ENCODE measurements at places on chromosomes 12 and 14.
A peak's percentile ranks its signal among the peaks of the same experiment; 100 is the strongest.

DNA sequence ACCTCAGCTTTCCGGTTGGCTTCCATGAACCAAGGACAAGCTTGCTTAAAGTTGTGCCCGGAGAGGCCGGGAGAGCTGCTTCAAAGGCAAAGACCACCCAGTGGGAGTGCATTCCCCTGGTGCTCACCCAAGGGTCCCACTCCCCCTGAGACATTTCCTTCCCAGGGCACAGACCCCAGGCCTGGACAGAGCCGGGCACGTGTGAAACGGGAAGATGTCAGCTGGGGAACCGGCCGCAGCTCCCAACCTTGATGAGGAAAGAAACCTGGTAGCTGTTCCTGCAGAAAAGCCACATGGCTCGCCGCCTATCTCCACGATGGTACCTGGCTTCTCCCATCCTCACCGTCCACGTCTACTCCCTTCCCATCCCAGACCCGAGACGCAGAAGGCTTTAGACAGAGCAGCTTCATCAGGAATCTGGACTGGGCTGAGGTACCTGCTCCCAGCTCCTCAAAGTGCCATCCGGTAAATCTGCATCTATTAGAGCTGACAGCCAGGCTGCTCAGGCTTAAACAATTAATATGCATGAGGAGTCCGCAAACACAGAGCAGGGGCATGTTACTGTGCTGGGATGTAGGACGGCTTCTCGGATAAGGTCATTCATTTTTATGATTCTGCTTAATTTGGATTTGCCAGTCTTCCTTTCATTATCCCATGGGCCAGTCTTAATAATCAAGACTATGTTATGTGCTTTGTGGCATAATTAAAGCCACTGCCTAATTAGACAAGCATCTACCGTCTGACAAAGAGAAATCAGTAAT, 53.1 kb downstream of the GALNT9 start:
- no peak for DNase-seq

DNA sequence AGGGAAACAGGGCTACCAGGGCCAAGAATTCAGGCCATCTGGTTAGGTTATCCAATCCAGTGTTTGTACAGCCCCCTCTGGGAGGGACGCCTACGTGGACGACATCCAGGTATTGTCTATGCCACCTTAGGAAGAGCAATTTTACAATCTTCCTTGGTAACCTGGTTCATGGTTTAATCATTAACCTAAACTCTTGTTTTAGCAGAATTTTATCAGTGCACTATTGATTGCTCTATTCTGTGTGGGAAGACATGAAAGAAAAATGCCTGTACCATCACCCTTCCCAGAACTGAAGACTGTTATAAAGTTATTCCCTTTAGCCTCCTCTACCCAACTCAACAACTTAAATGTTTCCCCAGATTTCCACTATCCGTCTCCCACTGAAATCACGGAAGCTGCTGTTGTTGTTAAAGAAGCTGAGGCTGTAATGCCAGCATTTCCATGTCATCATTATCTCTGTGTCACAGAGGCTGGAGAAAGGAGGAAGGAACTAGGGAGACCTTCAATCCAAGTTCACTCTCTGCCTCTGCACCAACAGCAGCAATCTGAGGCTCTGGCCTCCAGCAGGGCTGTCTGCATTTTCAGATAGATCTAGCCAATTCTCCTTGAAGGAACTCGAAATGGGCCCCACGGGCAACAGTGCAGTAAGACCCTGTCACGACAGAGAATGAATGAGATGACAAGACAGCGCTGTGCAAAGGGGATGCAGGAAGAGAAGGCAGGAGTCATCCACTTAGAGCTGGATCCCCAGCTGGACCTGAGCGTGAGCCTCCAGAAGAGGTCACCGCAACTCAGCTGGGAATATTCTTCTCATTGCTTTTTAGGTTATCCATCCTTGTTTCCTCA, 183.4 kb upstream of the GZMB start:
- DNase-seq: peak; percentile 37

- DNase-seq: no peak
Measured at GRCh38 chr14:39055786-39056474, 47.1 kb downstream of the SEC23A start.

DNA sequence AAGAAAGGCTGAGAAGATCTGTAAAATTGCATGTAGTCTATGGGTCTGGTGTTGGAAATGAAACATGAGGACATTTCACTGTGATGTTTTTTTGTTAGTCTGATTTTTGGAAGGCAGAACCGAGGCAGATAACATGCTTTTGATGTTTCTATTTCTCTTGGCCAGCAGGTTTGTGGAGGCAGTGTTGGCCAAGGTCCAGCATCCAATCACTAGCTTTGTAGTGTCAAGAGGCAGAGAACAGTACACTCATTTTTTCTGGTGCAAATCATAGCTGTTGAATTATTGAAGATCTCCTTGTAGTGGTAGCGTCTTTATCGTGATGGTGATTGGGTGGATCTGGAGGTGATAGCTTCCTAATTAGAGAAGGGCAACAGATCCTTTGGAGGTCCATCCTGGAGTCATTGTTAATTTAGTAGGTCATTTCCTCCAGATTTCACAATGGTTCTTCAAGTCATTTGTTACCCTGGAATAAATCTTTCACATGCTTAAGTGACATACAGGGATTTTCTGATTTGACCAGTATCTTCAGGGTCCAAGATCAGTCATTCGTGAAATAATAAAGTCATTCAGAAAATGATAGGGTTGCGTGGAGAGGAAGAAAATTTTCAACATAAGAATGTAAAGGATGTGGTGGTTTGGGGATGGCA, 252.4 kb upstream of the CPNE8 start:
- no peak for DNase-seq

DNA sequence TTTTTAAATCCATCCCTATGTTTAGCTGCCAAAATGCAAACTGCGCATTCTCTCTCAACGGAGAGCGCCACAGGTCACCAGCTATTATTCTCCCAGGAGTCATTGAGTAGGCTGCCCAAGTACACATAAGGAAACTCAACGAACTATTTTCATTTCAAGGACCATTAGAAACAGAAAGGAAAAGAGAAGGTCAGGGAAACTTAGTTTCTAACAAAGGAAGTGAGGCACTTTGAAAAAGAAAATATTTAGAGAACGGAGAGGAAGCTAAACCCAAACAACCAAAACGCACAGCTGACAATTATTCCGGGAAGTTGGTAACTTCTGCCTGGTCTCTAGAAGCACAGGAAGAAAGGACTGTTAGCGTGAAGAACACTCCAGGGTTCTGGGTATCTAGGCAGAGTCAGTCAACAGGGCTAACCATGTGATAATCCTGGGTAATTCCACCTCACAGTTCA, 23.5 kb downstream of the GPHB5 start:
- DNase-seq: no peak

- DNase-seq: peak; percentile 53
Measured at GRCh38 chr12:2553388-2554126, 241.2 kb upstream of the FKBP4 start.

DNA sequence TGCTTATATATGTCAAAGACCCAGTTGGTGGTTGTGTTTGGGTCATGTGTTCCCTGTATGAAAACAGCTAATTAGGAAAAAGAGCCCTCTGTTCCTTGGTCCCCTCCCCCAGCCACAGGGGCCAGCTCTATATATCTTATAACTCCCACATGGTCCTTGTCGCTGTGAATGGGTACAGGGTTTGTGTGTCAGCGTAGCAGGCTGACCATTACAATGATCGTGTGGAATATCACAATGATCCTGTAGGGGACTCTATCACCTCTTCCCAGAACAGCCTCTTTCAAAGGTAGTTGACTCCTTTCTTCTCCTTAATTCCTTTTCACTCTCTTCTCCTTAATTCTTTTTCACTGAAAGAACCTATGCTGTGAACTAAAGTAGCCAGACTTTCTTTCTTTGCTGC, 51.6 kb upstream of the RIC8B start:
- DNase-seq: no peak

DNA sequence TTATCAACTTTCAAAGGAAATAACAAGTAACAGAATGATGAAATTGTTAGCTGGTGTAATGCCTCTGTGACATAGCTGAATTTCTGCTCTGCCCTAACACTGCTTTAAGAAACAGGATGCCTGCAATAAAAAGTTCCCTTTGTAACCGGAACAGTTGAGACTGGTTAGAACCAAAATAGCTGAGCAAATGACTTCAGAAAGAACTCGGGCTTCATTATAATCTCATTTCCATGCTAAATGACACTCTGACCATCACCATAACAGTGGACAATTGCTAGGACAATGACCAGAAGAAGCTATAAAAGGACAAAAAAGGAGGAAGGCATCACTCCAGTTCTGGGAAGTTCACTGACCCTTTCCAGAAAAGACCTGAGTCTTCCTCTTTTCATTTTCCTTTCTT, 23.5 kb upstream of the PYGL start:
- DNase-seq: no peak

DNA sequence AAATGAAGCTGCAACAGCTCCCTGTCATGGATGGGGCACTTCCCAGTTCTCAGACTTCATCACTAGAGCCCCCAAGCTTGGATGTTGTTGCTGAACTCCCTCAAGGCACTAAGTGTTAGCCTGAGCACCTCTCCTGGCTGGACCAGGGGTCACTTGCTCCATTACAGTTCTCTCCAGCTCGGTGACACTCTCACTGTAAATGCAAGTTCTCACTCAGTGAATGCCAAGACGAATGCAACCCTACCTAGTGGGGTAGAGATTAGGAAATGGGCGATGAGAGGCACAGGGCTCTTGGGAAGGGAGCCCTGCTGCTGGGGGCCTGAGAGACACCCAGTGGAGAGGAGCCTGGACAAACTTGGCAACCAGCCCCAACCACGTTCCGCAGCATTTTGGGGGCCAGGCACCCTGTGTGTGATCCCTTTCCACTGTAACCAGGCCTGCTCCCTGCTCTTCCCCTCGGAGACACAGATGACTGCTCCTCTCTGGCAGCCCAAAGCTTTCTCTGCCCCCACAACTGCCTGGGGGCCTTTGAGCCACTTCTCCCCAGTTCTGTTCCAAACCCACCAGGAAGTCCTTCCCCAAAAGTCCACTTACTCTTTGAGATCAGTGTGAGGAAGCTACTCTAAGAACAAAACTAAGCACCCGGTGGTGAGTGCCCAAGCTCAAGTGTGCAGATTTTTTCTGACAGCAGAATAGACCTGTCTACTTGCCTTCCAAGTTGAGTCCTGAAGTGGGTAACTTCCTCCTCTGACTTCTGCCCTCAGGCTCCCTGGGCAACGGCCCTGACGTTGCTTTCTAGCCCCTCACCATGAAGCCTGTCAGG, 8.0 kb upstream of the SELPLG start:
- no peak for DNase-seq

GRCh38 chr14:51516706-51517395, 134.9 kb upstream of the FRMD6 start:
- no peak for DNase-seq

- DNase-seq: no peak
Measured at GRCh38 chr12:53060721-53061276, 10.9 kb downstream of the TNS2 start.

DNA sequence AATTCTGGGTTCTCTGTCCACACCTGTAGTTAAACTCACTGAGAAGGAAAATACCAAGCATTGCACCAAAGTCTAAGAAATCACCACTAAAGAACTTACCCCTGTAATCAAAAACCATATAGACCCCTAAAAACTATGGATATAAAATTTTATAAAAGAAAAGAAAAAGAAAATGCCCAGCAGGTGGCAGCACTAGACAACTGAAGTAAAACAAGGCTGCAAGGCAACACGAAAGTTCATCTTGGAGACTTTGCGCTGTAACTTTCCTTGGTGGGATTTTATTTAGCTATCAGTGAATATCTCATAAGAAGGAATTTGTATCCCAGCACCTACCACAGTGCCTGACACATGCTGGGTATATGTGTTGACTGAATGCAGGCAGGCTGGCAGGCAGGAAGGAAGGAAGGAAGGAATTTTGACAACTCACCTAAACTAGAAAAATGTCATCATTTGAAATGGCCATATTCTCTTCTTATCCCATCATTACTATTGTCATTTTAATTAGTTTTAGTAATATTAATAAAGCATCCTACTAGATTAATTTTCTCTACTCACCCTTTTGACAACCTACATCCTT, 68.2 kb upstream of the ETV6 start:
- DNase-seq: peak; percentile 43

- DNase-seq: no peak
Measured at GRCh38 chr12:132172619-132173018, 28.4 kb downstream of the NOC4L start.

DNA sequence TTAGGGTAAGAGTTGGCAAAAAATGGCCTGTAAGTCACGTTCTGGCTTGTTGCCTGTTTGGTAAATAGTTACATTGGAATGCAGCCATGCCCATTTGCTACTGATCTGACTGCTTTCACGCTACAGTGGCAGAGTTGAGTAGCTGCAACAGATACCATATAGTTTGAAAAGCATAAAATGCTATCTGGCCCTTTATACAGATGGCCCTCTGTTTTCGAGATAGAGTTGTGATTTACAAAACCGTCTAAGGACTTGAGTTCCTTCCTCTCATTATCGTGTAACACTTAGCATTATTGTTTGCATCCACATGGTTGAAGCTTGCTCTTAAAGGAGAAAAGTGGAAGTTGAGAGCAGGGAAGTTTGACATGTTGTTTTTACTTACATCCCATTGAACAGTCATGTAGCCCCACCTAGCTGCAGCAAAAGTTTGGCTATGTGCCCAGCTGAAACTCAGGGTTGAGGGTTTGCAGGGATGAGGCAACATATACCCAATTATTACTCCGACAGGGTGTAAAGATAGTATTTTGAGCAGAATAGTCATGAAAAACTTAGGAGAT, 11.3 kb upstream of the SCFD1 start:
- DNase-seq: peak; percentile 63

- DNase-seq: no peak
Measured at GRCh38 chr12:56781726-56782125, 18.6 kb downstream of the HSD17B6 start.

DNA sequence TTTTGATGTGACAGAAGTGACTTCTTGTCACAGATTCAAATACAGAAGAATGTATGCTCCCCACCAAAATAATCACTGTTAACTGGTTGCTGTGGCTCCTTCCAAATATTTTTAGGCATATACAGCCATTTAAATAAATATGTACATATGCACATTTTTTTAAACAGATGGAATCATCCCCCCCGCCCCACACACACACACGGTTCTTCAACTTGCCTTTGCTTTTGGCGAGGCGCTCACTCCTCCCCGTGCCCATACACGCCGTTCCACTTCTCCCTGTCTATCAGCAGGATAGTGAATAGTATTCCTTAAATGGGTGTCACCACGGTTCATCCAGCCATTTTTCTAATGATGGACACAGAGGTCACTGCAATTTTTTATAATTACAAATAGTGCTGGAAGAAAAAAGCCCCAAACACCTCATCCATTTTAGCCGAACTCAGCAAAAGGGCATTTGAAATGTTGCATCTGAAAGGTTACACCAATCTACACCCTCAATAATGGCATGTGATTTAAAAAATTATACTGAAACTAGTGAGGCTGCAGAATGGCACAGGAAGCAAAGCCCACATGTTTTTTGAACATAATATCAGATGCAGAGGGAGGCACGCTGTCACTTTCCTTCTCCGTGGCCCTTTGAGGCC, 39.2 kb upstream of the MEG3 start:
- no peak for DNase-seq

GRCh38 chr12:65278576-65279368, at the start of gene MSRB3:
Gene MSRB3, plus strand, starts transcription at chr12:65278683. Its CDS starts 29,897 bp downstream, at chr12:65308580.
- DNase-seq: peak; percentile 86
